ENCODE measurements at places on chromosomes 13 and 19.

- no peak overlapping the region for H3K27ac ChIP-seq
- H3K36me3 ChIP-seq = peaks cover 13% of the 10 kb centered on the region
- no peak for DNase-seq
Measured at GRCh38 chr13:112808377-112809140, 118.7 kb downstream of the ATP11A start.

GRCh38 chr13:69094485-69094884, 1013.1 kb upstream of the ATXN8OS start:
- no peak overlapping the region for H3K27ac ChIP-seq
- H3K4me3 ChIP-seq = no peak overlapping the region
- no peaks in the 10 kb centered on the region for H3K4me1 ChIP-seq
- no peaks in the 10 kb centered on the region for H3K36me3 ChIP-seq
- DNase-seq = no peak

- H3K36me3 ChIP-seq = no peaks in the 10 kb centered on the region
- no peaks in the 10 kb centered on the region for H3K27me3 ChIP-seq
- H3K4me3 ChIP-seq = no peak overlapping the region
- DNase-seq = no peak
Measured at GRCh38 chr13:106376401-106377112, 158.9 kb downstream of the EFNB2 start.

GRCh38 chr13:28574617-28575142, 79.8 kb upstream of the FLT1 start:
- peaks cover 3% of the 10 kb centered on the region for H3K27me3 ChIP-seq
- no peaks in the 10 kb centered on the region for H3K36me3 ChIP-seq
- peak; percentile 92 for DNase-seq
- no peak overlapping the region for H3K4me3 ChIP-seq
- no peaks in the 10 kb centered on the region for H3K4me1 ChIP-seq

DNA sequence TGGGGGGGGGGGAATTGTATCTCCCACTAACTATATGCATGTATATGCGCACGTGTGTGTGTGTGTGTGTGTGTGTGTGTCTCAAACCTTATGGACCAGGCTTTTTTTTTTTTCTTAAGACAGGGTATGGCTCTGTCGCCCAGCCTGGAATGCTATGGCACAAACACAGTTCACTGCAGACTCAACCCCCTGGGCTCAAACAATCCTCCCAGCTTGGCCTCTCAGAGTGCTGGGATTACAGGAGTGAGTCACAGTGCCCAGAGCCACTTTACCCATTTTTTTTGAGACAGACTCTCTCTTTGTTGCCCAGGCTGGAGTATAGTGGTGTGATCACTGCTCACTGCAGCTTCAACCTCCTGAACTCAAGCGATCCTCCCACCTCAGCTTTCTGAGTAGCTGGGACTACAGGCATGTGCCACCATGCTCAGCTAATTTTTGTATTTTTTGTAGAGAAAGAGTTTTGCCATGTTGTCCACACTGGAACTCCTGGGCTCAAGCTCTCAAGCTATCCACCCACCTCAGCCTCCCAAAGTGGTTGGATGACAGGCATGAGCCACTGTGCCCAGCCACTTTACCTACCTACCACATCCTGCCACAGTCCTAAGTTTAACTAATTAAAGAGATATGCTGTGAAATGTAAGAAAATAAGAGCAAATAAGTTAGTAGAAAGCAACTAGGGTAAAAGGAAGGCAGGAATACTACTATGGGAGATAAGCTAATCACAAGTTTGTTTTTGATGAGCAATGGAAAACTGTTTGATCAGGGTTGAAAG, 2.4 kb downstream of the ZMYM5 start:
- no peaks in the 10 kb centered on the region for H3K36me3 ChIP-seq
- H3K27ac ChIP-seq = no peak overlapping the region
- no peak for DNase-seq

DNA sequence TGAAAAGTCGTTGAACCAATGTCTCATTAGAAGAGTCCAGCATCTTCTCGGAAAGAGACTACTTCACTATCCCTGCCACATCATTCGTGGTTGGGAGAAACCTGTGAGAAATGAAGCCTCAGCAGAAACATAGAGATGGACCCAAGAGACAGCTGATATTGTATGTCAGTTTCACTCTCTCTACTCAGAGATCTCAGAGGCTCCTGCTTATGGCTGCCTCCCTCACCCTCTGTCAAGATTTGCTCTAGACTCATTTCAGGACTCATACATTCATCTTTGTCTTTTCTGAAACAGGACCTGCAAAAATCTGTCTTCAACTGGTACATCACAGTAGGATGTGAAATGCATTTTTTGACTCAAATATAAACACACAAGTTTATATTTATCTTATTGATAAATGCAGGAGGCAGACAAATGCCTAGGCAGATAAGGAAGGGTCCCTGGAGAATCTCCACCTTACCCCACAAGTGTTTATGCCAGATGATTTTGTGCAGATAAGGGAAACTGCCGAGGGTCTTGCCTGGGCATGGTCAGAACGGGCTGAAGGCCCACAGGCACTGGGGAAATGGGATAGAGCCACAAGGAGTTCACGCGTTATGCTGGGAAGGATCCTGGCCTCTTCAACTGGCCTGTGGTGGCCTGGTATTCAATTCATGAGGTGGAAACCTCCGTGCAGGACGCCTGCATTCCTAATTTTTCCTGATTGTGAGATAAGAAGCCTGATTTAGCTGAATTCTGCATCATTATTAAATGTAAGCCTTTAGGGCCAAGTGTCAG, 1834.0 kb upstream of the PCDH20 start:
- no peak overlapping the region for H3K4me3 ChIP-seq
- H3K36me3 ChIP-seq = no peaks in the 10 kb centered on the region
- H3K27me3 ChIP-seq = no peaks in the 10 kb centered on the region
- no peak overlapping the region for H3K27ac ChIP-seq
- H3K4me1 ChIP-seq = no peaks in the 10 kb centered on the region
- no peak for DNase-seq

GRCh38 chr13:110129539-110130186, 177.3 kb downstream of the COL4A1 start:
- no peak overlapping the region for H3K27ac ChIP-seq
- no peak for DNase-seq

GRCh38 chr13:63435667-63436324, 2020.1 kb upstream of the PCDH20 start:
- H3K27me3 ChIP-seq = no peaks in the 10 kb centered on the region
- no peaks in the 10 kb centered on the region for H3K36me3 ChIP-seq
- no peak overlapping the region for H3K4me3 ChIP-seq
- peaks cover 7% of the 10 kb centered on the region for H3K4me1 ChIP-seq

DNA sequence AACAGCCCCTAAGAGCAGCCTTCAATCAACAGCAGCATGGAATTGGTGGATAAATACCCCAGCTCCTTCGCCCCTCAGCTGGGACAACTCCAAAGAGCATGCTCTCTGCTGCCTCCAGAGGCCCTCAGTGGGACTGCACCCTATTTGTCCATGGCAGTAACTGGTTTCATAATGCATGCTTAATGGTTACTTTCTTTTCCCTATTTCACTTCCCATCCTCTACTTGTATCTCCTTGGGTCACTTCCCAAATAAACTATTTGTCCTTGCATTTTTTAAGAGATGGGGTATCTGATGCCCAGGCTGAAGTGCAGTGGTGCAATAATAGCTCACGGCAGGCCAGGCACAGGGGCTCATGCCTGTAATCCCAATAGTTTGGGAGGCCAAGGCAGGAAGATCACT, 13.5 kb upstream of the TPM4 start:
- no peak overlapping the region for H3K27ac ChIP-seq
- H3K4me3 ChIP-seq = no peak overlapping the region
- H3K27me3 ChIP-seq = no peaks in the 10 kb centered on the region
- DNase-seq = peak; percentile 41
- H3K4me1 ChIP-seq = no peaks in the 10 kb centered on the region
- H3K36me3 ChIP-seq = no peaks in the 10 kb centered on the region

GRCh38 chr13:30851697-30852096, 54.4 kb upstream of the MEDAG start:
- H3K4me3 ChIP-seq = no peak overlapping the region
- peaks cover 3% of the 10 kb centered on the region for H3K4me1 ChIP-seq
- no peak for DNase-seq
- no peaks in the 10 kb centered on the region for H3K27me3 ChIP-seq
